Activated CD4-positive, alpha-beta T cell treated with anti-CD3 and anti-CD28 coated beads for 36 hours (primary cell): ENCODE measurements at places on chromosomes 2 and 18. TPM values are rescaled to one million over a fixed set of nuclear protein-coding genes. Genes with fewer than 3 reads are reported as not detected.

NEURL3 gene
- 0.33 TPM for total RNA-seq

GPAT2 gene
- 8.4 TPM for total RNA-seq

DPYSL5 gene
- total RNA-seq: 0.07 TPM

CWC22 gene
- total RNA-seq: 31.0 TPM

ANKRD30BL gene
- not detected for total RNA-seq

TGFBRAP1 gene
- total RNA-seq: 20.0 TPM

PLEKHB2 gene
- total RNA-seq: 42.4 TPM

DHRS9 gene
- 4.1 TPM for total RNA-seq

SIX3 gene
- total RNA-seq: not detected

ITGAV gene
- 5.1 TPM for total RNA-seq

DCDC2C gene
- total RNA-seq: not detected

RSAD2 gene
- 8.1 TPM for total RNA-seq

KCNK3 gene
- total RNA-seq: not detected

FAM110C gene
- 0.51 TPM for total RNA-seq

MALT1 gene
- 40.5 TPM for total RNA-seq

LIPG gene
- total RNA-seq: 0.71 TPM

ADCYAP1 gene
- total RNA-seq: not detected

NPAS2 gene
- total RNA-seq: 12.0 TPM

TMEM169 gene
- total RNA-seq: 1.6 TPM

PPM1B gene
- 42.0 TPM for total RNA-seq

RGPD5 gene
- total RNA-seq: 27.0 TPM

CPSF3 gene
- total RNA-seq: 103 TPM

REG3G gene
- not detected for total RNA-seq

TXNL1 gene
- total RNA-seq: 75.3 TPM

PPP1R1C gene
- not detected for total RNA-seq

PCARE gene
- not detected for total RNA-seq

HRH4 gene
- 0.16 TPM for total RNA-seq

SCG2 gene
- total RNA-seq: not detected
